ENCODE measurements at places on chromosomes 11 and 22. TPM values are rescaled to one million over a fixed set of nuclear protein-coding genes. Genes with fewer than 3 reads are reported as not detected.

The LRRC56 gene
- total RNA-seq = 1.5 TPM

- DNase-seq = no peak
These were observed 20.0 kb downstream of the TBRG1 start for GRCh38 chr11:124642628-124643027.

DNA sequence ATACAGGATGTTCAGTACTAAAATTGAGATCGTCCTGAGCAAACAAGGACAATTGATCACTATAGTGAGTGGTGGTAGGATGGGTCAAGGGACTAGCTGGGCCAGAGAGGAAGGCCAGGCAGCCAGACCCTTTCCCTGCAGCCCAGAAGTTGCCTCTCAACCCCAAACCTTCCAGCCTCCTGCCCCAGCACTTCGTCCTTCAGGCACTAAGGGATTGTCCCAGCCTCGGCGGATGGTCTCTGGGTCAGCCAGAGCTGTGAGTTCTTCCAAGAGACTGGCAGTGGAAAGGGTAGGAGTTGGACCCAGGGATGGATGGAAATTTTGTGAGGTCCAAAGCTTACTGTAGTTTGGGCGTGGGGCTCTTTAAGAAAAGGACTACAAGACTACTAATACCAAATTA lies 3.6 kb upstream of the LMO1 start:
- peak; percentile 53 for DNase-seq

GRCh38 chr11:27331981-27332380 lies 31.0 kb downstream of the CCDC34 start:
- DNase-seq = no peak
